ENCODE measurements at places on chromosomes 2 and 18.
A peak's percentile ranks its signal among the peaks of the same experiment; 100 is the strongest.

GRCh38 chr2:7033136-7033960, 116.1 kb downstream of the RNF144A start:
- no peak for DNase-seq

- DNase-seq: no peak
Observed at GRCh38 chr2:38823386-38823785, 45.4 kb downstream of the GEMIN6 start.

- DNase-seq: no peak
Observed at GRCh38 chr18:51603551-51603950, 406.1 kb upstream of the MEX3C start.

GRCh38 chr2:9941996-9942390, 9.5 kb upstream of the GRHL1 start:
- no peak for DNase-seq

- DNase-seq: no peak
Observed at GRCh38 chr18:23585007-23585871, 1.1 kb downstream of the NPC1 start.

GRCh38 chr2:125837611-125838010, 818.3 kb upstream of the GYPC start:
- no peak for DNase-seq

GRCh38 chr2:128473175-128474035, 154.7 kb upstream of the HS6ST1 start:
- DNase-seq: peak; percentile 27

- peak; percentile 14 for DNase-seq
Observed at GRCh38 chr2:121529439-121530211, 1.1 kb upstream of the RNU4ATAC start.

GRCh38 chr2:11488809-11489208, 22.8 kb upstream of the E2F6 start:
- DNase-seq: no peak

DNA sequence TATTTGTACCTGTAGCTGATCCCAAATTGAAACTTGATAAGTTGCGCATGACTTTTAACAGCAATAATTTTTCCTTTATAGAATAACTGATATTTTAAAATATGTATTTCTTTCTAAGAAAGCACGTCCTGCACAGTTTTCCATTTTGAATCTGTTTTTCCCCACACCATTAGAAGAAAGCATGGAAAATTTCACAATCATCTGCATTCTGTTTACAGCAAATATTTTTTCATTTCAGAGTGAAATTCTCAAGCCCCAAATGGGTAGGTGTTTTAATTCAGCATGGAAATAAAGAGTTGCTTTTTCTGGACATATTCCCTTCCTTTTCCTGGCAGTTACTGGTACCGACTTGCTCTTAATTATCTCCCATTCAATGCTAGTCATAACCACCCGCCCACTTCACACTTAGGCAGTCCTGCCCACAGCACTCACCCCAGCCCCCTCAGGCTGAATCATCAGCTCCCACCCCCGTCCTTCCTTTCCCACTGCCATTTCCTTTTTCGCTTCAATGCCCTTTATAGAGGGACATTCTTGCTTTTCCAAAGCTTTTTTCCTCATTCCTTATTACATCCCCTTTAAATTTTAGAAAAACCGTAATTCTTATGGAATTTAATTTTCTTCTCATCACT, 89.2 kb upstream of the GLS start:
- DNase-seq: peak; percentile 69

GRCh38 chr18:37383036-37383785, 182.4 kb downstream of the CELF4 start:
- no peak for DNase-seq

- no peak for DNase-seq
Observed at GRCh38 chr2:157439824-157440186, 4.1 kb downstream of the CYTIP start.

DNA sequence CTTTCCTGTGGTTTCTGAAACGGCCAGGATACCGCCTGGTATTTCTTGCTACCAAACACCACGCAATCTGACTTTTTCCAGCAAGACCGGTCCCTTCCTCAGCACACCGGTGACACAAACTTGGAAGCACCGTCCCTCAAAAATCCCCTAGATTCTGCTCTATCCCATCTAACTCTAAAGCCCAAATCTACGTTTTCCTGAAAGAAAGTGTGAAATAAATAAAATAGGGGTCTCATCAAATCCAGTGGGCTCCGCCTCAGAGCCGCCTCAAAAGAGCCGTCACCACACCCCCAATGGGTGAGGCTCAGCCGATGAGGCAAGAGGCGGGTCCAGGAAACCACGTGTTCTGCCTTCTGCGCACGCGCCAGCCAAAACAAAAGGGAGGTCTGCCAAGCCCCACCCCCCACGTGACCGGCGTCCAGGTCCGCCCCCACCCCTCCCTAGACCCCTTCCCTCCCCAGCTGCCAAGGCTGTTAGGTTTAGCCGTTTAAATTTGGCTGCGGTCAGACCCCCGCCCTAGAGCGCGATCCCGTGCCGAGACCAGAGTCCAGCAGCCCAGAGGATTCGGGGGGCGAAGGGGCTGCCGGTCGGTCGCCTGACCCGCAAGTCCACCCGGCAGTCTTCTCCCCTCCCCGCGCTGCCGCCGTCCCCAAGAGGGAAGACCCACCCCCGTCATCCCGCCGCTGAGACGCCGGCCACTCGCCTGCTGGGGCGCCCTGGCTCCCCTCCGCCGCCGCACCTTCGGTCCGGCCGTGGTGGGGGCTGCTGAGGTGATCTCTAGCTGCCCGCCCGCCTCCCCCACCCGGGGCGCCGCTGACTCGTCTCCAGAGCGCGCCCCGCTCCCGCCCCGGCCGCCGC, 534 bp downstream of the KANSL1L start:
- DNase-seq: peak; percentile 93

DNA sequence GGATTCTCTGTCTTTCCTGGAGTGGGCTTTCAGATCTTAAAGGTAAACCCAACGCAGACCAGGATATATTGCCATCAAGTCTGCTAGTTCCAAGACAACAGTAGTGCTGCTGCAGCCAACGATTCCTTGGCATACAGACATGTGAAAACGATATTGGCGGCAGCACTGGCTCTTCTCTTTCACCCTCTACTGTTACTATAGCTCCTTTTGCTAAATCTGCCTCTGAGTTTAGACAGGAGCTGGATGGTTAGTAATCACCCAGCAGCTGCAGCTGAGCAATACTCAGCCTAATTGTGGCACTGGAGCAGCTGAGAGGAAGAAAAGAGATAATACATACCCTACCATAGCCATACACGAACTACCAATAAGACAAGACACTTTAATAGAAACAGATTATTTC, 4.0 kb downstream of the YES1 start:
- no peak for DNase-seq

- DNase-seq: no peak
Observed at GRCh38 chr2:34241905-34242762, 643.0 kb upstream of the FAM98A start.

GRCh38 chr18:3120356-3120755, 99.4 kb downstream of the MYOM1 start:
- no peak for DNase-seq

- DNase-seq: no peak
Observed at GRCh38 chr2:151886241-151886640, 58.0 kb upstream of the ARL5A start.

DNA sequence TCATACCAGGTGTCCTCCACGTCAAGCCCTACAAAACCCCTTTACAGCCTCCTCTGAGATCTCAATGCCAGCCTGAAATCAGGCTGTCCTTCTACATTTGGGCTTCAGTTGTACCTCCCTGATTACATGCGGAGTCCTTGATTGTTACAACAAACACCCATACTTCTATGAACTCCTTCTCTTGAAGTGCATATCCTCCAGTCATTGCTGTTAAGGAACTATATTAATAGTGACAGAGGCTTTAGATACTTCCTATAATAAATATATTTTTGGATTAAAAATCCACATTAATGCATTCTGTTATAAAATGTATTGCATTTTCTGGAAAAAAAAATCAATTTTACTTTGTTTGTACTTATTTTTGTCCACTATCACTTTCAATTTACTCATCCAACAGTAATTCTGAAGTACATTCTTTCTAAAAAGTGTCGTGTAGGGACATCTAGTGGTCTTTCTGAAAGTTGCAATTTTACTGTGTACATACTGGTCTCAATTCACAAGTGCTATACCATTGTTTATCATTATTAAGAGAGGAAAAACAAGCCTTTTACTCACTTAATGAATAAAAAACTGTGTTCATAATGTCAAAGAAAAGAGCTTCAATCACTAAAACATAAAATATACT, 316.4 kb downstream of the DSEL start:
- no peak for DNase-seq

DNA sequence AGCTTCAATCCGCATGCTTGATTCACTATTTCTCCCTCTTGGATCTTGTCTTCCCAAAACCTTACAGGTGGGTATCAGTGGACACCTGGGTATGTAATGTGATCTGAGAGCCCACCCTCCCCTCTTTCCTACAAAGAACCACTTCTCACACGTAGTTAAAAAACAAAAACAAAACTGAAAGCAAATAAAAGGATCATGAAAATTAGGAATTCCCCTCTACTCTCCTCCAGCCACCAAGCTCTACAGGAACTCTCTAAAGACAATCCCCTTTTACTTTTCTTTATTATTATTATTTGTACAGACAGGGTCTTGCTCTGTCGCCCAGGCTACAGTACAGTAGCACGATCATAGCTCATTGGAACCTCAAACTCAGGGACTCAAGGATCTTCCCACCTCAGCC, 40.8 kb upstream of the MYO1B start:
- DNase-seq: no peak

- DNase-seq: no peak
Observed at GRCh38 chr18:75223687-75224347, 13.2 kb downstream of the TSHZ1 start.

DNA sequence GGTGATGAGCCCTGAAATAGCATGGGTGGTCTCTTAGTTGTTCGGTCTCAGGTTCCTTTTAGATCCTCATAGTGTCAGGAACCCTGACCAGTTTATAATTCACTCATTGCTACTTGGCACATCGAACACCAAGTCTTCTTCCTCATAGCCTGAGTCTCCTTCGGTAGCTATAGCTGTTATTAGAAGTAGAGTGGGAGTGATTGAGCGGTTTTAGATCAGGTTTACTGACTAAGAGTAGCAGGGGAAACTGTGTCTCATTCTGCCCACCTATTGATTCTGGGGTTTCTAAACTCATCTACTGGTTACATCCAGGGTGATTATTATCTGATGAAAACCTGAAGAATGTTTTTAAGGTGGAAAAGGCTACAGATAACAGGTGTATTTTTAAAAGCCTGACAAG, 114.6 kb downstream of the SETBP1 start:
- no peak for DNase-seq

- no peak for DNase-seq
Observed at GRCh38 chr2:19505199-19506136, 147.0 kb upstream of the OSR1 start.

DNA sequence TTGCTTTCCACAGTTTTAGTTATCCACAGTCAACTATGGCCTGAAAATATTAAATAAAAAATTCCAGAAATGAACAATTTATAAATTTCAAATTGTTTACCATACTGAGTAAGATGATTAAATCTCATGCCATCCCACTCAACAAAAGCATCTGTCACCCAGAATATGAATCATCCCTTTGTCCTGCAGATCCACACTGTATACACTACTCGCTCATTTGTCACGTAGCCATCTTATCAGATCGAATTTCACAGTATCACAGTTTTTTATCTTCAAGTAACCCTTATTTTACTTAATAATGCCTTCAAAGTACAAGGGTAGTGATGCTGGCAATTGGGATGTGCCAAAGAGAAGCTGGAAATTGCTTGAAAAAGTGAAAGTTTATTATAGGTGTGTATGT, 291.8 kb upstream of the LRATD1 start:
- DNase-seq: no peak
